DMS79 (cell line): ENCODE measurements at places on chromosomes 1 and 21.

DNA sequence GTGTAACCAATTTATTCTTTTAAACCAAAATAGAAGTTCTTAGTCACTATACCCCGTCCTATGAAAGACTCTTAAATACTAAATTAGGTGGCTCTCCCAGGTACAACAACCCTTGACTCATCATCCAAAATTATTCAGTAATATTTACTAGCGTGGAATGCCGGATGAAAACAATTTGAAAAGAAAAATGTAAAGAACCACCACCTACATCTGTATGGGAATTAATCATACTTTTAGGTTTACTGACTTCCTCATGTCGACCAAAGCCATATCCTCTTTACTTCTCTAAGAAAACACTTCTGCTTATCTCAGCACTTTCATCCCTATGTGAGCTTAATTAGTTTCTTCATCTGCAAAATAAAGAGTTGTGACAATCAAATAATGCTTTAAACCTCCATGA, 139.6 kb downstream of the AKT3 start:
- DNase-seq, result no peak

DNA sequence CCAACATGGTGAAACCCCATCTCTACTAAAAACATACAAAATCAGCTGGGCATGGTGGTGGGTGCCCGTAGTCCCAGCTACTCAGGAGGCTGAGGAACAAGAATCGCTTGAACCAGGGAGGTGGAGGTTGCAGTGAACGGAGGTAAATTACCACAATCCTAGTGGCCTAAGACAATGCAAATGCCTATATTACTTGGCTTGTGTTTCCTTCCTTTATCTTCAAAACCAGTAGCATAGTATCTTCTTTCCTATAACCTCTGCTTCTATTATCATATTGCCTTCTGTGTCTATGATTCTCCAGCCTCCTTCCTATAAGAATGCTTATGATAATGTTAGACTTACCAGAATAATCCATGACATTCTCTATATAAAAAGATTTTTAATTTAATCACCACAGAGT, 156.2 kb upstream of the RGS18 start:
- no peak for DNase-seq

- DNase-seq, result no peak
Observed at GRCh38 chr1:198556971-198557370, 16.5 kb upstream of the ATP6V1G3 start.

DNA sequence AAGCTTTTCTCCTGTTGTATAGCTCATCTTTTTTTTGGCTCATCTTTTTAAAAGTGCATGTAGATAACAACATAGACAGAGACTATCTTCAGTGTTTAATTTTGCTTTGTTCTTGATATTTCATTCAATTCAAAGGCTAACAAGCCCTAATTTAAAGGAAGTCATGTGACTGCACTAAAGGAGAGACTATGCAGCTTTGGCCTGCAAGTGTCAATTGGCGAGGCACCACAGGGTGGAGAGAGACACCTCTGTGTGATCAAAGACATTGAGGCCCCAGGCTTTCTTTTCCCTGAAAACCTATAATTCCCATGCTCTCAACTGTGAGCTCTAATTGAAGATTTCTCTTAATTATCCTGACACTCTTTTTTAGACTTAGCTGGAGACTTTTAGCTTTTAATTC, 53.6 kb downstream of the CHODL start:
- no peak for DNase-seq
